Naive thymus-derived CD8-positive, alpha-beta T cell (primary cell): ENCODE measurements at places on chromosomes 7 and 10. TPM values are rescaled to one million over a fixed set of nuclear protein-coding genes. Genes with fewer than 3 reads are reported as not detected.

DNA sequence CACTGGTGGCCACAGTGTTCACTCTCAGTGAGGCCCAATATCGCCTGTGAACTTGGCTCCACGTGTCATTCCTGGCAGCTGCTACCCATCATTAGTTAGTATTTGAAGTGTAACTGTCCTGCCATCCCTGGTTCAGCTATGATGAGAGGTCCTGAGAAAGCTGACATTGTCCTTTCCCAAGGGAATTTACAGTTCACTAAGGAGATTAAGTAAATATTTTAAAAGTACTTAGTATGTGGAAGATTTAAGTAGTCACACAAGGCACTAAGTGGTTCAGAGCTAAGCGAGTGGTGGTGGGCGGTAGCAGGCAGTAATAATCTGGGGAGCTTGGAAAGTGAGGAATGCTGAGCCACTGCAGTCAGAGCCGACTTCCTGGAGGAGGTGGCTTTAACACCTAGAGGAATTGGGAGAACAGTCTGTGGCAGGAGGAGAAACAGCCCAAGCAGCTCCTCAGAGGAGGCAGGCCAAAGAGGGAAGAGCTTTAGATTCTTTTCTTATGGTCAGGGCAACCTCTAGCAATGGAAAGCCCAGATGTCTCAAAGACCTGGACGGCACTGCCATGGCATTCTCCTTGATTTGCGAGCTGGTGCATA is 519.7 kb downstream of the LRMDA start:
- no peak for DNase-seq

The TMEM178B gene
- not detected for total RNA-seq

The RASSF4 gene
- total RNA-seq: 0.88 TPM

DNA sequence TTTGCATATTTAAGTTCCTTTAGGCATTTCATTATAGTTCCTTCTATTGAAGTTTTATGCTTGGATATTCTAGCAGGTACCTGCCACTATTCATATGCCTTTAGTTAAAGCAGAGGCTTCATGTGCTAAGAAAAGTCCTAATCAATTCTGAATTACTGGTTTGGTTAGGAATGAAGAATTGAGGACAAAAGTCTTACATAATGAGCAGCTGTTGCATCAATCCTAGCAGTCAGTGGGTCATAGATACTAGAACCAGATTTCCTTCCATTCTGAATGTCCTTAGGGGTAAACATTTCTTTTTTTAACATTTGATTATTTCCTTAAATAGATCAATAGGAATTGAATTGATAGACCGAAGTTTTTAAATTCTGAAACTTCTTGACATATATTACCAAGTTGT is 59.2 kb downstream of the CDK13 start:
- no peak for DNase-seq

The GPNMB gene
- 5.9 TPM for total RNA-seq

The HTRA1 gene
- total RNA-seq: not detected

DNA sequence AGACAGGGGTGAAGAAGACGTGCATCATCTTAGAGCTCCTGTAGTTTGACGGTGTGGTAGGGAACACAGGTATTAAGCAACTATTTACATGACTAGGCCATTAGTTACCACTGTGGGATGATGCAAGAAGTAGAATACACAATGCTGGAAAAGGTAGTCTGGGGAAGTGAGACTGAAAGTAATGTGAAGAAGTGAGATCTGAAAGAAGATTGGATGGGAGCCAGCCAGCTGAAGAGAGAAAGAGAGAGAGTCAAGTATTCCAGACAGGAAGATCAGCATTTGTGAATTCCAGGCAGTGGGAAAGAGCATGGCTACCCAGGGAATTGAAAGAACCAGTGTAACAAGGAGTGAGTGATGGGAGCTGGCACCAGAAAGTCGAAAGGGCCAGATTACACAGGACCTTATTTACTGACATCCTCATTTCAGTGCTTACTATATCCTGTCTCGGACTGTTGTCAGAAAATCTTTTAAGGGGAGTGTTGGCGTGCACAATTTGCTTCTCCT is 4.0 kb upstream of the CFAP58 start:
- no peak for DNase-seq

DNA sequence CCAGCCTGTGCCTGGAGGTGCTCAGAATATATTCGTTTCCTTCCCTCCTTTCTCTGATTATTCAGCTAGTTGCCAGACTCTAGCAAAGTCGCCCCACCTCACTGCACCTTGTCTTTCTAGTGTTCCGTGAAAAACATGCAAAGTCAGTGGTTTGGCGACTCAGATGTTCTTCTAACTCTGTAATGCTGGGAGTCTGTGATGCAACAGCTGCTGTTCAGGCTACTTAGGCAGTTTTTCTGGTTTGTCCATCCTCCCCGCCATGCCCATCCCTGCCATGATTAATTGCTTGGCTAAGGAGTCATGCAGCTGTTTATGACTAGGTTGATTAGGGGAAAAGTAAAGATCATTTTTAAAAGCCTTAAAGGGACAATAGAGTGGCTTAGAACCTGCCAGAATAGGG is 99.4 kb downstream of the MTPN start:
- DNase-seq: no peak

DNA sequence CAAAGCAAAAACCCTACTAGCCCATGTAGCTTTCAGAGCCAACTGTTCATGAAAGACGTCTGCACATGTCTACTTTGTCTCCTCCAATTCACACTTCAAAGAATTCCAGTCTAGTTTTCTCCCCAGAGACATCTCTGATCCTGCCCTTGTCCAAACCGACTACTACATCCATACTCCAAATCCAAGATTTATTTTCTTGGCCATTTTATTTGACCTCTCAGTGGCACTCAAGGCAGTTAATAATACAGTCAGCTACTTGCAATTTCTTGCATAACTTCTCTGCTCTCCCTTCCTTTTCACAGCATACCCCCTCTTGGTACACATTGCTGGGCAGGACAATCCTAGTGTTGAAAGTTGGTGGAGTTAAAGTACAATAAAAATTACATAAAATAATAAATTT is 170.9 kb upstream of the INHBA start:
- no peak for DNase-seq

The LYZL2 gene
- total RNA-seq: not detected

GRCh38 chr10:46227571-46227935 is 59.2 kb upstream of the ANTXRL start:
- DNase-seq: no peak

GRCh38 chr7:52540041-52540440 is 495.4 kb upstream of the POM121L12 start:
- no peak for DNase-seq

DNA sequence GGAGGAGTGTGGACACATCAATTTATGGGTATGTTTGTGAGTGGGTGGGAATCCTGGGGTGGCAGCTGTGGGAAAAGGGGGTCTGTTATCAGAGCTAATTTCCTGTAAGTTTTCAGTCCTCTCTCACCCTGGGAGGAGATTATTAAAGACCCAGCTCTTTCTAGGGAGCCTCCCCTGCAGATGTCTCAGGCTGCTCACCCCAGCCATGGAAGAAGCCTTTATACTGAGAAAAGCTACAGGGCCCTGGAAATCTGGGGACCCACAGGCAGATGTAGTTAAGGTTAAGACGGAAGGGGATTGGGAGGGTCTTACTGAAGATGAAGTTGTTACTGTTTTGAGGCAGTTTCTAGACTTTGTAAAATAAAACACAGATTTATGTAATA is 4.6 kb downstream of the ZNF680 start:
- no peak for DNase-seq

The IL6 gene
- total RNA-seq: not detected

DNA sequence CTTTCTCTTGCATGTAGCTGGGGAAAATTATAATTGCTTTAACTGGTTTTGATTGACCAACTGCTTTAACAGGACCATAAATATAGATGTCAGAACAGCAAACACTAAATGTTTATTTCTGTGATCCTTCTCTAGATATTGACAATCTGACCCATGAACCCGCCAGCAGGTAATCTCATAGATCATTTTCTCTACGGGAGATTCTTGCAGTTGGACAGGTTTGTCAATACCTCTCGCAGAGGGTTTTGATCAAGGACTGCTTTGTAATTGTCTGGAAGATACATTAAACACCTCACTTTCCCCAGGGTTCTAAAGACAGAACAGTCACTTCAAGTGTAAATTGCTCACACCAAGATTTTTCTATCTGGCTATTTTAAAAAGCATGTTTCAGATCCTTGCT is 235.8 kb upstream of the RHOBTB1 start:
- no peak for DNase-seq

The OAT gene
- total RNA-seq: 47.2 TPM

The LRRTM3 gene
- total RNA-seq: not detected

- no peak for DNase-seq
Measured at GRCh38 chr7:32043688-32044087, 26.5 kb downstream of the PDE1C start.

The PODXL gene
- 0.27 TPM for total RNA-seq

DNA sequence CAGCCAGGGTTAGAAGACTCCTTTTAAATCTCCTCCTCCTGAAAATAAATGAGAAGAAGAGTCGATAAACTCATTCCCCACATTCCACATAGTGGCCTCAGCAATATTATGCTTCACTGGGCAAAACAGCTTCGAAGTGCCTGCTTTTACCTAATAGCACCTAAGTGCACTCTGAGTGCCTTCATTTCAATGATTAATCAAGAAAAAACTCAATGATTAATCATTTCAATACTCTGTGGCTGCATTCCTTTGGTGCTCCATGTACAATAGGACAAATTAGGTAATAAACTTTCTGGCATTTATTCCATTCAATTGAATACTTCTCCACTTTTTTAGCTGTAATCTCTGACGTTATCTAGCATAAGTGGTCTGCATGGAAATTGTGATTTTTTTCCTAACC is 174.6 kb downstream of the CCDC71L start:
- DNase-seq: no peak

- DNase-seq: no peak
Measured at GRCh38 chr7:133582766-133583523, 330.1 kb downstream of the EXOC4 start.

GRCh38 chr7:104130726-104131125 is 77.1 kb downstream of the ORC5 start:
- DNase-seq: no peak

The CPED1 gene
- not detected for total RNA-seq

The INMT gene
- total RNA-seq: 0.77 TPM

GRCh38 chr10:36629476-36629875 is 495.9 kb upstream of the ANKRD30A start:
- no peak for DNase-seq

The AGBL3 gene
- 12.7 TPM for total RNA-seq

DNA sequence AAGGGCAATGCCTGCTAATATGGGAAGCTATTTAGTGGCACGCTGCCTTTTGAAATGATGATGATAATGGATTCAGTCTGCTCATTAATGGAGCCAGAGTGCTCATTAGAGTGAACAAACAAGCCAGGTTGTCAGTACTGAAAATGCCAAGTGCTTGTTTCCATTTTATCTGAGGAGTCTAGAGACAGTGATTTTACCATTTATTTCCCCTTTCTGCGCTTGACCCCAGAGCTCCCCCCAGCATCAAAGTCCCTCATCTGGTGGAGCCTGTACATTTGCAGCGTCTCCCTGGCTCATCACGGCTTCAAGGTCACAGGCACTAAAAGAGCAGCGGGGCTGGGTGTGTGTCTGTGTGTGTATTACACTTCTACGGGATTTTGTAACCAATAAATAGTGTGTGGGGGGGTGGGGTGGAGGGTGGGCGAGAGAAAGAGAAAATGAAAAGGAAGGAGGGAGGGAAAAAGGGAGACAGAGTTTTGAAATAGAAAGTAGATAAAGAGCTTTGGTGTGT is 553.8 kb downstream of the TFEC start:
- no peak for DNase-seq

- no peak for DNase-seq
Measured at GRCh38 chr7:92766461-92767003, 69.8 kb downstream of the CDK6 start.

The ARHGAP22 gene
- not detected for total RNA-seq

The DRGX gene
- total RNA-seq: not detected

- DNase-seq: no peak
Measured at GRCh38 chr10:81219758-81220157, 655.2 kb upstream of the NRG3 start.

The ZNF467 gene
- total RNA-seq: 0.88 TPM

The HOXA6 gene
- total RNA-seq: not detected

DNA sequence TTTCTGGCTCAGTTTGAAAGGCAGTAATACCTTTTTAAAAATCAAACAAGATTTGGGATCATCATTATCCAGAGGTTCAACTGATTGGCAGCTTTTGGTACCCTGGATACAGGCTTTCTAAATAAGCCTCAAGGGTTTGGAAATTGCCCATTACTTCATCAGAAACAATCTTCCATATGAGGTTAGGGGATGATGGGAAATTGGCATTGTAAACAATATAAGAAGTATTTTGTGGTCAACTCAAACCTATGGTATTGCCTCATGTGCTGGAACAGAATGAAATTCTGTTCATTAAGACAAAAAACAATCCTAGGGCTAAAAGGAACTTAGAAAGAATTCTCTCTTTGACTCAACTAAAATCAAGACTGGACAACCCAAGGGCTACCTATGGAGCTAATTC is 92.6 kb upstream of the HECTD2 start:
- no peak for DNase-seq

- no peak for DNase-seq
Measured at GRCh38 chr10:48384699-48384982, 78.2 kb downstream of the MAPK8 start.

GRCh38 chr7:44533301-44534055 is 7.7 kb downstream of the NPC1L1 start:
- DNase-seq: no peak

The ABCA13 gene
- not detected for total RNA-seq

- no peak for DNase-seq
Measured at GRCh38 chr7:3399858-3400257, 98.8 kb downstream of the SDK1 start.

DNA sequence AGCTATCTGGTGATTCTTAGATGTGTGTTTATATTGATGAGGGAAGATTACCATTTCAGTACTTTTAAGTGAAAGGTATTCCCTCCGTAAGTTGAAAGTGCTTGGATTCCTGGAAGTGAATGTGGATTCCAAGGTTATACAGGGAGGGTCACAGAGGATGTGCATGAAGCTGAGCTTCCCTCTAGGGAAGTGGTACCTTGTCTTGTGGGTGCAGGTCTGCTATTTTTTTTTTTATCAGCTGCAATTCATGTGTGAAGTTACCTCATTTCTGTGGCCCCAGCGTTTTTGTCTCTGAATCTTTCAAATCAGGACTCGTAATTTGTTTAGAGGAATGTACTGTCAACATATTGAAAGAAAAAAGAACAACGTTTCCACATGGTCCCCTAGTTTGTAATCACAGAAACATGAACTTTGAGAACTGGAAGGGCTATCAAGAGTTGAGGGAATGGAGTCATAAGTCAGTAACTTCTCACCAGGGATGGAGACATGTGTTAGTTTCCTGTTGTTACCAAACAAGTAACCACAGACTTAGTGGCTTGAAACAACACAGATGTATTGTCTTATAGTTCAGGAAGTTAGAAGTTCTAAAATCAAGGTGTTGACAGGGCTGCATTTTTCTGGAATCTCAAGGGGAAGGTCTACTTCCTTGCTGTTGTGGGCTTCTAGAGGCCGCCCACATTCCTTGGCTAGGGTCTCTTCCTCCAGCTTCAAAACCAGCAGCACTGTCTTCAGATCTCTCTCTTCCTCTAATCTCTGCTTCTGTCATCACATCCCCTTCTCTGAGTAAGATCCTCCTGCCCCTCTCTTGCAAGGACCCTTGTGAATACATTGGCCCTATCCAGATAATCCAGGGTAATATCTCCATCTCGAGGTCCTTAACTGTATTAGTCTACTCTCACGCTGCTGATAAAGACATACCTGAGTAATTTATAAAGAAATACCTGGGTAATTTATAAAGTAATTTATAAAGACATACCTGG is 64.4 kb downstream of the RAB18 start:
- no peak for DNase-seq

The RAPGEF5 gene
- total RNA-seq: not detected

GRCh38 chr7:101436221-101436735 is 73.6 kb downstream of the COL26A1 start:
- DNase-seq: no peak

GRCh38 chr7:108348913-108349312 is 107.3 kb downstream of the NRCAM start:
- DNase-seq: no peak
